ENCODE measurements at places on chromosomes 13 and 19.
A peak's percentile ranks its signal among the peaks of the same experiment; 100 is the strongest.

- DNase-seq: no peak
These were observed 79.1 kb downstream of the ATP11A start for GRCh38 chr13:112768795-112769481.

GRCh38 chr13:40137400-40137799, 481.9 kb downstream of the COG6 start:
- DNase-seq: no peak

DNA sequence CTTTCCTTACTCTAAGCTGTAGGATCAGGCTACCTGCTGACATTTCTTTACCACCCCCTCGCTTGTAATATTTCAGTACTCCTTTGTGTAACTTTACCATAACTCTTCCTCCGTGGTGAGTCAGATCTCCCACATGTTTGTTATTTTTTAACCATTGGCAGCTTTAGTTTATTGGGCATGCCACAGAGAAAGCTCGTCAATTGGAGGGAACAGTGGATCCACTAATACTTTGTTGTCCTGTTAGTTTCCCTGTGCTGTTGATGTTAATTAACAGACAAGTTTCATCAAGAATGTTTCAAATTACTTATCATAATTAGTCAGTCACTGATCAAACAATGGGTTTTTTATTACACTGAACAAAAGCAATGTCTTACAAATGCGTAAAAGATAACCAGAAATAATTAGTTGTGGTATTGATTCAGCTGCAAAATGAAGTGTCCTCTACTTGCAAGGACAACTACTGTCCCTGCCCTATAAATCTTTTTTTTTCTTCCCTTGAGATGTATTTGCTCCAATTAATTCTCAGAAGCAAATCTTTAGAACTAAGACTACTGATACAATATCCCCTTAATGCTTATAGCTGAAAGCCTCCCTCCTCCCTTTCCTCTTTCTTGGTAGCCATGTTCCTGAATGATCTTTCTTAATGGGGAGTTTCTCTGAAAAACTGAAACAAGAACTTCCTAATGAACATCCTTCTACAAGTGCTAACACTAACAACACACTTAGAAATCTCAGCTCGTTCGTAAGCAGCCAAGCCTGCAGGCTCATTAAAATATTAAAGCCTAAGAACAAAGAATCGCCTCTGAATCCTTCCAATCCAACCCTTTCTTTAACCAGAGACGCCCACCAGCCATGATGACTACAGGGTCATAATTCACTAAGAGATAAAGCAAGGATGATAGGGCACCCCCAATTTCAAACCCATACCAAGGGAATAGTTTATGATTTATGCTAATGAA, 22.2 kb downstream of the EFNB2 start:
- no peak for DNase-seq

DNA sequence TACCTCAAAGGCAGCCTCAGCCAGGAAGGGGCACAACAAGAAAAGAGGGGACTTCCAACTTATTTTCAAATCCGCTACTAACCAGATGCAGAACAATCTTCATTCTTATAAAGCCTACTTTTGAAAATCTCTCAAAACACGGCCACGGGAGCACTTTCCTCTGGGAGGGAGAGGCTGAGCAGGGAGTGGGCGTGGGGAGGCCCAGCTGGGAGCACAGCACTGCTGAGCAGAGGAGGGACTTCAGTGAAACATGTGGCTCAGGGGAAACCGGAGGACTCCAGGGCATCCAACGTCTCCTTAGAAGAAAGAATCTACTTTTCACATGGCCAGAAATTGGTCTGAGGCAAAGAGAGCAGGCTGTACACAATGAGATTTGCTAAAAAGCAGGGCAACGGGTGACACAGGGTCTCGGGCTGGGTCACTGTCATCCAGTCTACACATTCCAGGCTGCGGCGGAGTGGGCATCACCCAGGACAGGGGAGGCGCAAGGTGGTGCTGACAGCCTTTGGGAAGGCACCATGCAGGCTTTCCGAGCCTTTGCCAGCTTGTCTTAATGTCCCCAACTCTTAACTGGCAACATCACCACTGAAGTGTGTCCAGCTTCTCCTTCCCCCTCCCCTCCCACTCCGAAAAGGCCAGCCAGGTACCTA, 117.1 kb downstream of the STK24 start:
- no peak for DNase-seq

DNA sequence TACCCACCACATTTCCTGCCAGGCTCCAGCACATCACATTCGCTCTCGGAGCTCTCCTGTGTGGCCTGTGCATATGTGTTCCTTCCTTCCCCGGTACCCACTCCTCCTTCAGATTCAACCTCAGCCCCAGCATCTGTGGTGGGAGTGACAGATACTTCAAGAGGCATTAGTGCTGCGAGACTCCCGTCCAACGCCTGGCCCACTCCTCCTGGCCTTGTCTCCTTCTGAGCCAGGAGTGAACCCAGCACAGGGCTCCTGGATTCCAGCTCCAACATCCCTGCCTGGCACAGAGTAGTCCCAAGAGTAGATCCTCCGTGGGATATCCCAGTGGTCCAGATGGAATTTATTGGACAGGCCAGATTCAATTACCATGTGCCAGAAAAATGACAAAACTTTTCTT, 55.9 kb downstream of the SACS start:
- DNase-seq: no peak

GRCh38 chr19:53507523-53508442, 30.2 kb upstream of the ZNF331 start:
- no peak for DNase-seq

DNA sequence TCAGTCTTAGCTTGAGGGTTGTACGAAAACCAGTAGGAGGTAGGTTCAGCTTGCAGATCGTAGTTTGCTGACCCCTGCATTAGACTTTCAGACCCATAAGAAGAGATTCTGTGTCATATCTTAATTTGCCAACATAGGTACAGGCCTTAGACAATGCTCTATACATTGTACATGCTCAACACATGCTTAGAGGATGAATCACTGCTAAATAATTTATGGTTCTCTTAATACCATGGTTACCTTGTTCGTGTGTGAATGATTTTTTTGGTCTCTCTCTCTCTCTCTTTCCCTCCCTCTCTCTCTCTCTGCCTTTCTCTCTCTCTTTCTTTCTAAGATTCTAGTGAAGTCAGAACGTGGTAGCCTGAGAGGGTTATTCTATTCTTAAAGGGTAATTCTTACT, 112.2 kb downstream of the FGF14 start:
- no peak for DNase-seq

DNA sequence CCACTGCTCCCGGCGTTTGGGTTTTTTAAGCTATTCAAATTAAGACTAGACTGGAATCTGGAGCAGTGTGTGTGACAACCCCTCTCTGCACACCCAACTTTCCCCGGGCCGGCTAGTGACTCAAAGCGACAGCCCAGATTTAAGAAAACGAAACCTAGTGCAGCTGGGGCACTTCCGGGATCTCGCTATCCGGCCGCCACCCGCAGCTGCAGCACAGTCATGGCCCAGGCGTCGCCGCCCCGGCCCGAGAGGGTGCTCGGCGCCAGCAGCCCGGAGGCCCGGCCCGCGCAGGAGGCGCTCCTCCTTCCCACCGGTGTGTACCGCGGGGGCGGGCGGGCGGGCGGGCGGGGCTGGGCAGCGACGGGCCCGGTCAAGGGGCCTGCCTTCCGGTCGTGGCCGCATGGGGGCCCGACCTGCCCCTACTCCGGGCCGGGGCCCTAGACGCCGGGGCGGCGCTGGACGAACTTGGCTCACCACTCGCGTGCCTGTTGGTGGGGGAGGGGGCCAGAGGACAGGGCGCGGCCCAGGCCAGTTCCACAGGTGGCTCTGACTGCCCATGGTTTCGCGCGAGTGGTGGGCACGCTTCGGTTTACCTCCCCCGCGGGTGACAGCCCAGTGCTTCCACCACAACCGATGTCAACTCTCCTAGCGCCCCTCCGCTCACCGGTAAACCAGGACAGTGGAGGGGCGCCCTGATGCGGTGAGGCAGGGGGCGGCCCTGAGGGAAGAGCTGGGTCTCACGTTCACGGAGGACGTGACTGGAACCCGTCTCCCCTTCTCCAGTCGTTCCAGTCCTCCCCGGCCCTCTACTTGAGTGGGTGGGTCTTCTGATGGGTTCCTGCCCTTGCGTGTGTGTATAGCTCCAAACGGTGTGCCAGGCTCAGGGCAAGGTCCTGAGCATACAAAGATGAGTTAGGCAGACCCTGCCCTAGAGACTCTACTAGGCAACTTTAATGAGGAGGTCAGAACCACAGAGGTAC, at the start of gene PHF11:
PHF11 (plus strand) TSS at position 171 of the 980 bp plus-strand sequence; CDS start at position 220, 49 bp downstream.
- DNase-seq: no peak

DNA sequence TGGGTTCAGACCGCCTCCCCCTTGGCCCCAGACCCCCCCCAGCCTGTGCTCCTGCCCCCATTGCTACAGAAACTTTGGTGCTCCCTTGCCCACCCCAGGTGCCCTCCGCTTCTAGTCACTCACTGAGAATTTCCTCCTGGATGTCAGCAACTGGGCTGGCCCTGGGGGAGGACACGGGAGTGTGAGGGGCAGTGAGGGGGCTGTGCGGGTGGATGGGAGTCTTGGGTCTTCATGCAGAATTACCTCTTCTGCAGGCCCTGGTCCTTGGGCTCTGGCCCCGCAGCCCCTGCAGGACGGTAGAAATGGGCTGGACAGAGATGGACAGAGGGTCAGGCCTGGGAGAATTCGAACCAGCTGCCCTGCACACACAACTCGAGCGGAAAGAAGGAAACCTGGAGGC, 4.8 kb downstream of the LILRB5 start:
- DNase-seq: no peak

DNA sequence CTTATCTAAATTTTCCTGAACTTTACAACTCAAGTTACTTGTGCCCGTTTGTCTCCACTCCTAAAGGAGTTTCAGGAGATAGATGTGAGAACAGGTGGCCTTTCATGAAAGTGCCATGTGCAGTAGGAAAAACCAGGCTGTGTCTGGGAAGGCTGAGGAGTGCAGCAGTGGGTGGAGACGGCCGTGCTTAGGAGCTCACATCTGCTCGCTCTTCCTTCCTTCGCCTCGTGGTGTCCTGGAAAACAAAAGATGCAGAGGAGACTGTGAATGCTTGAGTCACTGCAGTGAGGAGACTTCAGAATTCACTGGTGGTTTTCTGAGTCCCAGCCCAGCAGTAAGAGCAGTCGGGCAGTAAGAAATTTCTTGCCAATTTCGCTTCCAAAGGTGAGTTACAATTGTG, 138.4 kb upstream of the RNF113B start:
- no peak for DNase-seq

DNA sequence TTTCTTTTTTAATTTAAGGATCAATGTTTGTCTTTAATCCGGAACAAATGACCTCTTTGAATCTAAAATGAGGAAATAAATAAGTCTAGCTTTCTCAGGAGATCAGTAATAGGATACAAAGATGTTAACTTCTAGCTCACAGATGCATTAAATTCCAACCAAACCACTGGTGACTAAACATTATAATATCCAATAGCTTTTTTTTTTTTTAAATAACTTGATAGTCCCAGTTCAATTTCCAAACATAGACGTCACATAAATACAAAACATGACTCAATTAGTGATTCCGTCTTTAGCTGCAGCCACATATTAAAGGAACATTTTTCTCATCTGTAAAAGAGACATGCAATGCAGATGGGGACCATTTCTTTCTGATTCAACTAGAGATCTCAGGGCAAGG, 390.5 kb upstream of the PCDH9 start:
- no peak for DNase-seq

- DNase-seq: no peak
These were observed 3.6 kb downstream of the TUBB4A start for GRCh38 chr19:6498294-6499036.

- DNase-seq: peak; percentile 23
These were observed 19.5 kb downstream of the NUFIP1 start for GRCh38 chr13:44969551-44970484.

GRCh38 chr19:46660551-46661019, 397 bp downstream of the DACT3 start:
- no peak for DNase-seq

GRCh38 chr13:113489171-113489548, 1.4 kb downstream of the DCUN1D2 start:
- DNase-seq: no peak

GRCh38 chr19:53012006-53012405, 1.7 kb upstream of the ERVV-1 start:
- DNase-seq: no peak

DNA sequence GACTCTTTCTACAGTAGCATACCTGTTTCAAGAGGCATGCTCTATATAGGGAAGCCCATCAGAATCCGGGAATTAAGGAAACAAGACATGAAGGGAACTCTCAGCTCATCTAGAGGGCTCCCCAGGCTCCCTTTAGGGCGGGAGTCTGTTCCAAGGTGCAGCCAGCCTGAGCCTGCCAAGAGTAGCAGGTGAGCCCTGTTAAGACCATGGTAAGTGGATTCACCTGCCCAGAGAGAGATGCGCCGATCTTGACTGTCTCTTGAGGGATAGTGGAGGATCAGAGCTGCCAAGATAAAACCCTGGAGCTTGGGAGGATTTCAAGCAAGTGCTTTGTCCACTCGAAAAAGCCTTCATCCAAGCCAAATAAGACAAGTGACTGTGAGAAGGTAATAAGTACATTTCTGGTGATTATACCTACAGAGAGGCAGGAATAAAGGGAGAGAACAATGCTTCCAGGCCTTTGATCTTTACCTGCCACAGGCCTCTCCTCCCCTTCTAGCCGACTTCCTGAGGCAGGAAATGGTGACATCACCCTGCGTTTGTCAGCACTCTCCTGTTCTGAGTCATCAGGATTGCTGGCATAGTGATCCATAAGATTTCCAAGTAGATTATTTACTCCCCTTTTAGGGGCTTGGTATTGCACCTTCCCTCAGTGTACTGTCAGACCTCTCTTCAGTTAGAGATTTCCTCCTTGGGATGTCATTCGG, 31.5 kb downstream of the KLF5 start:
- DNase-seq: peak; percentile 46

DNA sequence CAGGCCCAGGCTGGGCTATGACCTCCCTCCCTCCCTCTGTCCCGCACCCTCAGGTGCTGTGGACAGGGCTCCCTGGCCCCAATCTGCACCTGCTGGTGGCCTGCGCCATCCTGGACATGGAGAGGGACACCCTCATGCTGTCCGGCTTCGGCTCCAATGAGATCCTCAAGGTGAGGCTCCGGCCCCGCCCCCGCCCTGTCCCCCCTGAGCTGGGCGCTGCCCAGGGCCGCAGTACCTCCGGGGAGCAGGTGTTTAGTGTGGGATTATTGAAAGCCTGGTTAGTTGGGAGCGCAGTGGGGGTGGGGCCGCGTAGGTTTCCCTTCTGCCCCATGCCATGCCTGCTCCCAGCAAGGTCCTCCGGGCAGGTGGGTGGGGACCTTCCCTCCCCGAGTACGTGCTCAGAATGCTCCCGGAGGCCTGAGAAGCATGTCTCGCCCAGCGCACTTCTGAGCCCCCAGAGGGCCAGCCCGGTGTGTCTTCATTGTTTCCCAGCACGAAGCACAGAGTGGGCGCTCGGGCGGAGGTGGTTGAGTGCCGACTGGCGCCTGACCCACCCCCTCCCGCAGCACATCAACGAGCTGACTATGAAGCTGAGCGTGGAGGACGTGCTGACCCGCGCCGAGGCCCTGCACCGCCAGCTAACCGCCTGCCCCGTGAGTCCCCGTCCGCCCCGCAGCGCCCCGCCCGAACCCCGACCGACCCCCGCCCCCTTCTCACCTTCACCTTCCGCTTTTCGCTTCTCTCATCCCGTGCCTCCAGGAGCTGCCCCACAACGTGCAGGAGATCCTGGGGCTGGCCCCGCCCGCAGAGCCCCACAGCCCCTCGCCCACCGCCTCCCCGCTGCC, 8.8 kb downstream of the IL4I1 start:
- no peak for DNase-seq

GRCh38 chr19:2771786-2772674, 11.0 kb downstream of the SGTA start:
- DNase-seq: no peak

GRCh38 chr19:35170359-35171061, 16.0 kb downstream of the FXYD5 start:
- no peak for DNase-seq

GRCh38 chr13:81540777-81541176, 1199.9 kb upstream of the SPRY2 start:
- no peak for DNase-seq

GRCh38 chr19:17048885-17049453, 22.4 kb upstream of the CPAMD8 start:
- DNase-seq: no peak

Data from AG09309 (cell line).